ENCODE measurements at places on chromosomes 3 and 15. TPM values are rescaled to one million over a fixed set of nuclear protein-coding genes. Genes with fewer than 3 reads are reported as not detected.

DNA sequence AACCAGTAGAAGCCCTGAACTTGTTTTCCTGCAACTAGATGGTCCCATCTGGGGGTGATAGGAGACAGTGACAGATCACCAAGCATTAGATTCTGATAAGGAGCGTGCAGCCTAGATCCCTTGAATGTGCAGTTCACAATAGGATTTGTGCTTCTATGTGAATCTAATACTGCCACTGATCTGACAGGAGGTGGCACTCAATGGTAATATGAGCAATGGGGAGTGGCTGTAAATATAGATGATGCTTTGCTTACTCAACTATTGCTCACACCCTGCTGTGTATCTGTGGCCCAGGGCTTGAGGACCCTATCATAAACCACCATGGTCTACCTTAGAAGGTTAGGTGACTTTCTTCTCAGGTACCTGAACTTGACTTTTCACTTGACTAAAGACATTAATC, 417.1 kb upstream of the ARHGEF26 start:
- DNase-seq, result no peak

- DNase-seq, result no peak
These were observed 72.1 kb upstream of the ATP2B2 start for GRCh38 chr3:10577486-10577885.

- no peak for DNase-seq
These were observed 1459.9 kb upstream of the ALCAM start for GRCh38 chr3:103906808-103907207.

GRCh38 chr3:171574556-171575240, 114.5 kb upstream of the TNIK start:
- no peak for DNase-seq

- no peak for DNase-seq
These were observed 322.5 kb downstream of the MAGI1 start for GRCh38 chr3:65716071-65716751.

Gene VPS8
- total RNA-seq, result 31.7 TPM

Gene EXD1
- 0.53 TPM for total RNA-seq
